Pancreas (tissue), 10 donors: ENCODE measurements at places on chromosomes 12 and 14. TPM values are rescaled to one million over a fixed set of nuclear protein-coding genes. Genes with fewer than 3 reads are reported as not detected.

NR1H4 gene
- 9.2 TPM for total RNA-seq

PTPN6 gene
- total RNA-seq = 37.9 TPM

GRCh38 chr12:32894566-32894965, 2.0 kb downstream of the PKP2 start:
- H3K36me3 ChIP-seq = no peaks in the 10 kb centered on the region
- peak overlapping the region; percentile 75 for H3K4me3 ChIP-seq
- H3K4me1 ChIP-seq = no peaks in the 10 kb centered on the region

DNA sequence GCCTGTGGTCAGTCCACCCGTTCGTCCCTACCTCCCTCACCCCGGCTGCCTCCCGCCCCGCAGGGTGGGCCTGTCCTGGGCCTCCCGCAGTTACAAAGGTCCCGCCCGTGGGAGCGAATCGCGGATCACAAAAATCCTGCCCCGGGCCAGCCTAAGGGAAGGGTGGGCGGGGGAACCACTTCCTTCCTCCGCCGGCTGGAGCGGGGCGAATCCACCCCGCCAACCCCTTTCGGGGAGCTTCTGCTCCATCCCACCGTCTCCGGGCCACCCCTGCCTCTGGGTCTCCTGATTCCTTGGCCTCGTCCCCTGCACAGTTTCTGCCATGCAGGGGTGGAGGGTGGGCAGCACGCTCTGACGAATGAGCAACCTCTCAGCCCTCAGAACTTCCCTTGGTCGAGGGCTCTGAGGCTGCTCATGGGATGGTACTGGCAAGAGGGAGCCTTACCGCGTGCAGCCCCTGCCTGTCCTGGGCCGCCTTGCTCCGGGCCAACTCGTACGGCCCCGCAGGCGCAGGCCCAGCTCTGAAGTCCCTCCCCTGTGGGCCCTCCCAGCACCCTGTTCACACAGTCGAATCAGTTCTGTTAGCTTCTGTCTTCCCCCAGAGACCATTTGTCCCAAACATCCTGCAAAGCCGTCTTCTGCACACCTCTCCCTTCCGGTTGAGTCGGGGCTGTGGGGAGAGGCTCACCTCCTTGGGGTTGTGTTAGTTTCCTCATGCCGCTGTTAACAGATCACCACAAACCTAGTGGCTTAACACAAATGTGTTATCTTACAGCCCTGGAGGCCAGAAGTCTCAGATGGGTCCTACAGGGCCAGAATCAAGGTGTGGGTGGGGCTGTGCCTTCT, 589 bp upstream of the HVCN1 start:
- H3K27me3 ChIP-seq = no peaks in the 10 kb centered on the region
- H3K36me3 ChIP-seq = no peaks in the 10 kb centered on the region
- H3K4me1 ChIP-seq = no peaks in the 10 kb centered on the region
- H3K27ac ChIP-seq = peak overlapping the region; percentile 44
- peak; percentile 68 for DNase-seq
- peak overlapping the region; percentile 47 for H3K4me3 ChIP-seq

MVK gene
- total RNA-seq = 7.2 TPM

TSPAN11 gene
- total RNA-seq = 1.4 TPM

DNA sequence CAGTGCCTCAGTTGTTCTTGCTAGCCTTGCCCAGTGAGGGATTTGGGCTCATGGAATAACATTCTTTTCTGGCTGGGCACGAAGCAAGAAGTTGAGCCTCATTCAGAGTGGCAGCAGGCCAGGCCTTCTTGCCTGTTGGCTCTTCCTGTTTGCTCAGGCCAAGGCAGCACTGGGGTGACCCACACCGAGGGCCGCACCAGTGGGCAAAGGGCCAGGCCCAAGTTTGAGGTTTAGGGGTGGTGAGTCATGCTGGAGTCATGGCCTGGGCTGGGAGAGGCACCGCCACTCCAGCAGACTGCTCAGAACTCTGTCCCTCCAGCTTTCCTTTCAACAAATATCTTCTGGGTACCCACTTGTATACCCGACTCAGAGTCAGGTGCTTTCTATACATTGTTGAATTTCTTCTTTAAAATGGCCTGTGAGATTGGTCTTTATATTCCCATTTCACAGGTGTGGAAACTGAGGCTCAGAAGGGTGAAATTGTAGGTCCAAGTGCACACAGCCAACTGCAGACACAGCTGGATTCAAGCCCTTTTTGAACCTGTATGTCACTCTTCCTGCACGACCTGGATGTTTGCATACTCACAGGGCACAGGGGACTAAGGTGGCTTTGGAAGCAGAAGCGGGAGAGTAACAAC, 279.4 kb downstream of the FOXN3 start:
- H3K36me3 ChIP-seq = no peaks in the 10 kb centered on the region
- no peaks in the 10 kb centered on the region for H3K27me3 ChIP-seq
- no peaks in the 10 kb centered on the region for H3K4me1 ChIP-seq
- H3K27ac ChIP-seq = no peak overlapping the region

DNA sequence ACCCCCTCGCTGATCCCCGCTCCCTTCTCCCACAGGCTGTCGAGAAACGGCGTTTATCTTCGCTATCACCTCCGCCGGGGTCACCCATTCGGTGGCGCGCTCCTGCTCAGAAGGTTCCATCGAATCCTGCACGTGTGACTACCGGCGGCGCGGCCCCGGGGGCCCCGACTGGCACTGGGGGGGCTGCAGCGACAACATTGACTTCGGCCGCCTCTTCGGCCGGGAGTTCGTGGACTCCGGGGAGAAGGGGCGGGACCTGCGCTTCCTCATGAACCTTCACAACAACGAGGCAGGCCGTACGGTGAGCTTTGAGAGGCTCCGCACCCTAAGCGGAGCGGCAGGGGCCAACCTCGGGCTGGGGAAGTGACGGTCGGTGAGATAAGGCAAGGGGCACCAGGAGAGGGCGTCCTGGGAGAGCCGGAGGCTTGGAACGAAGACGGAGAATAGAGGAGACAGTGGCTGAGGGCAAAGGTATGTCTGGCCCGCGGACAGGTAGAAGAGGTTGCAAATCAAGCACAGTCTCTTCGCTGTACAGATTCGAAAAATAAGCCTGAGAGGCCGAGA, 2.3 kb downstream of the WNT1 start:
- H3K27ac ChIP-seq = no peak overlapping the region
- DNase-seq = no peak
- no peaks in the 10 kb centered on the region for H3K27me3 ChIP-seq
- H3K4me3 ChIP-seq = peak overlapping the region; percentile 12
- H3K36me3 ChIP-seq = no peaks in the 10 kb centered on the region

GRCh38 chr12:59871779-59872178, 275.9 kb downstream of the SLC16A7 start:
- no peaks in the 10 kb centered on the region for H3K4me1 ChIP-seq
- no peak overlapping the region for H3K27ac ChIP-seq
- no peak overlapping the region for H3K4me3 ChIP-seq
- no peak for DNase-seq
- no peaks in the 10 kb centered on the region for H3K36me3 ChIP-seq
- no peaks in the 10 kb centered on the region for H3K27me3 ChIP-seq

- H3K4me1 ChIP-seq = no peaks in the 10 kb centered on the region
- H3K27ac ChIP-seq = no peak overlapping the region
Observed at GRCh38 chr12:76501390-76501789, 58.2 kb downstream of the OSBPL8 start.

VWF gene
- 34.4 TPM for total RNA-seq

- H3K27ac ChIP-seq = no peak overlapping the region
- H3K27me3 ChIP-seq = no peaks in the 10 kb centered on the region
- H3K4me1 ChIP-seq = no peaks in the 10 kb centered on the region
Observed at GRCh38 chr12:116303929-116304328, 26.4 kb upstream of the MED13L start.

- no peak overlapping the region for H3K4me3 ChIP-seq
- H3K27me3 ChIP-seq = no peaks in the 10 kb centered on the region
- H3K36me3 ChIP-seq = no peaks in the 10 kb centered on the region
- no peaks in the 10 kb centered on the region for H3K4me1 ChIP-seq
- DNase-seq = no peak
- no peak overlapping the region for H3K27ac ChIP-seq
Observed at GRCh38 chr14:102472791-102473150, 36.8 kb downstream of the ANKRD9 start.

GRCh38 chr12:50508414-50508813, 3.6 kb downstream of the DIP2B start:
- H3K27ac ChIP-seq = no peak overlapping the region
- H3K36me3 ChIP-seq = no peaks in the 10 kb centered on the region
- peaks cover 14% of the 10 kb centered on the region for H3K4me1 ChIP-seq
- no peaks in the 10 kb centered on the region for H3K27me3 ChIP-seq
- DNase-seq = no peak

AMIGO2 gene
- total RNA-seq = 1.6 TPM

DNA sequence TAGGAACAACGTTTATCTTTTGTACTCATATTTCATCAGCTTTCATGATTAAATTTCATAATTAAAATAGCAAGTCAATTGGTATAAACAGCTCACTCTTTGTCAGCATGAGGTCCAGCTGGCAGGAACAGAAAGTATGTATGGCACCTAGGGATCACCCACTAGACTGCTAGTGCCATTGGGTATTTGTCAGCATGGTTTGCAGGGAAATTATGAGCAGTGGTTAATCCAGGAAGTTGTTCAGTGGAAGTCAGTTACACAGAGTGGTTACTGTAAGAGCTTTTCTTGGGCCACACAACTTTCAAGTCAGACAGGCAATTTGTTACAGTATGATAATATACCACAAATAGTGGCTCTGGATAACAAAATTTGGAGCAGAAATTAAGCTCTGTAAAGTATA, 340.3 kb upstream of the RGS6 start:
- H3K4me3 ChIP-seq = no peak overlapping the region
- H3K27ac ChIP-seq = no peak overlapping the region
- no peaks in the 10 kb centered on the region for H3K36me3 ChIP-seq
- no peaks in the 10 kb centered on the region for H3K27me3 ChIP-seq

DNA sequence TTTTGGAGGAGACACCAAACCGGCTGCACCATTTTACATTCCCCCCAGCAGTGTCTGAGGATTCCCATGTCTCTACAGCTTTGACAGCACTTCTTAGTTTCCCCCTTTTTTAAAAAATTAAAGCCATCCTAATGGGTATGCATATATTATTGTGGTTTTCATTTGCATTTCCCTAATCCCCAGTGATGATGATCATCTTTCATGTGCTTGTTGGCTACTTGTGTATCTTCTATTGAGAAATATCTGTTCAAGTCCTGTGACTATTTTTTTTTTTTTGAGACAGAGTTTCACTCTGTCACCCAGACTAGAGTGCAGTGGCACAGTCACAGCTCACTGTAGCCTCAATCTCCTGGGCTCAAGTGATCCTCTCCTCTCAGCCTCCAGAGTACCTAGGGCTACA, 23.2 kb upstream of the ASPG start:
- no peaks in the 10 kb centered on the region for H3K4me1 ChIP-seq
- H3K27ac ChIP-seq = no peak overlapping the region
- no peaks in the 10 kb centered on the region for H3K27me3 ChIP-seq
- no peak for DNase-seq

- H3K27me3 ChIP-seq = no peaks in the 10 kb centered on the region
- no peaks in the 10 kb centered on the region for H3K4me1 ChIP-seq
- DNase-seq = no peak
Observed at GRCh38 chr14:36981832-36982529, 190.4 kb downstream of the SLC25A21 start.
